ENCODE measurements at places on chromosomes 1 and 21. TPM values are rescaled to one million over a fixed set of nuclear protein-coding genes. Genes with fewer than 3 reads are reported as not detected.

PSEN2 gene
- 12.9 TPM for polyA plus RNA-seq

OR2T12 gene
- not detected for polyA plus RNA-seq

IL12RB2 gene
- not detected for polyA plus RNA-seq

ALPL gene
- 3.4 TPM for polyA plus RNA-seq

ENTREP3 gene
- 9.8 TPM for polyA plus RNA-seq

CRP gene
- polyA plus RNA-seq = 0.98 TPM

FALEC gene
- polyA plus RNA-seq = not detected

Measured in neural cell (in vitro differentiated cells).